ENCODE measurements at places on chromosomes 6 and 20.

DNA sequence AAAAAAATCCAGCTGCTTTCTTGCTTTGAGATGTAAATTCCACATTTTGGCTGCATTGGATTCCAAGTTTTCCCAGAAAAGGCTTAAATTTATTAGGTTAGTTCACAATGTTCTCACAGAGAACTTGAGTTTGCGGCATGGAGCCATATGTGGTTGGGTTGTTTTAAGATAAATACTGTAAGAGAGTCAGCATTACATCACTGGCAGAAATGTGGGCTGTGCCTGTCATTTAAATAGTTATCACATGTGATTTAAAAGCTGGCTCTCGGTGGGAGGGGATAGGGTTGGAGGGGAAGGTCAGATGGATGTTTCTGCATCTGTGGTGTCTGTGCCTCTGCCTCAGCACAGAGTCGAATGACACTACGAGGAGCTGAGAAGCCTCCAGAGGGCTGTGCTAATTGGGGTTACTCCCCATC is 73.8 kb upstream of the SCP2D1 start:
- DNase-seq, result no peak

DNA sequence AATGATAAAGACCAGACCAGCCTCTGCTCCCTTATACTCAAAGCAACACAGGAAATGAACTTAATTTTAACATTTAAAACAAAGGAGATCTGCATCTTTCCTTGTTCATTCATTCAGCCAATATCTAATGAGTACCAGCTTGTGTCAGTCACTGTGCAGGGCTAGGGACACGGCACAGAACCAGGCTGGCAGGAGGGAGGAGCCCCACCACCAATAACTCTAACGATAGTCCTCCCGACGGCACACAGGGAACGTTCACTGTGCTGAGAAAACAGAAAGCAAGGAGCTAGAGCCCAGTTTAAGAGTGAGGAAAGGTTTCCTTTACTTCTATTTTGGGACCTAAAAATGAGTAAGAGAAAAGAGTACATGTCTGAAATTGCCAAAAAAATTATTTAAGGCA is 9.9 kb downstream of the ETV7 start:
- DNase-seq, result no peak

GRCh38 chr20:1879369-1879768 is 15.8 kb upstream of the SIRPA start:
- DNase-seq, result no peak

DNA sequence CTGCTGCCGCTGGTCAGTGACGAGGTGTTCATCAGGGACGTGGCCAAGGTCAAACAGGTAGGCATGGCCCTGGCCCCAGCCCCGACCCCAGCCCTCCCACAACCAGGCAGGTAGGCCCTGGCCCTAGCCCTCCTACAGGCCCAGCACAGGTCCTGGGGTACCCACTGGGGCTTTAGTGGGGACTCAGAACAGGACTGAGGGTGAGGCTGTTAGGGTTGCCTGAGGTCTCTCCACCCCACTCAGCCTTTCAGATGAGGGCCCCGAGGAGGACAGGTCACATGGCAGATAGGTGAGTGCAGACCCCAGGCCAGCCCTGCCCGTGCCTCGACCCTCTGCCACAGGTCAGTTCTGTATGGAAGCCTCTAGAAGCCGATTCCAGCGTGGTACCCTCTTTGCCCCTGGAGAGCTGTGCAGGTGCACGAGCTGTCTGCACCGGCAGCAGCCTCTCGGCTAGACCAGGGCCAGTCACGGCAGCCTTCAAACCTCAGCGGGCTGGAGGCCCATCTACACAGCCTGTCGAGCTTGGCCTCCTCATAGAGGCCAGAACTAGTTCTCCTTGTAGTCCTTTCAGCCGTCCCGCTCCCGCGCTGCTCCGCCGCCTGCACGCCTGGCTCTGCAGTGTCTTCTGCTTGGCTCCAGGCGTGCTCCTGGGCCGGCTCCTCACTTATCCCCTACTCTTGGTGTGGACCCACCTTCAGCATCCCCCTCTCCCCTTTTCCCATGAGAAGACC is 35.5 kb downstream of the PYGB start:
- DNase-seq, result no peak

- no peak for DNase-seq
Observed at GRCh38 chr6:118896339-118897136, 2.6 kb downstream of the ASF1A start.

GRCh38 chr20:57708694-57709673 is 831 bp downstream of the PMEPA1 start:
- DNase-seq, result no peak

DNA sequence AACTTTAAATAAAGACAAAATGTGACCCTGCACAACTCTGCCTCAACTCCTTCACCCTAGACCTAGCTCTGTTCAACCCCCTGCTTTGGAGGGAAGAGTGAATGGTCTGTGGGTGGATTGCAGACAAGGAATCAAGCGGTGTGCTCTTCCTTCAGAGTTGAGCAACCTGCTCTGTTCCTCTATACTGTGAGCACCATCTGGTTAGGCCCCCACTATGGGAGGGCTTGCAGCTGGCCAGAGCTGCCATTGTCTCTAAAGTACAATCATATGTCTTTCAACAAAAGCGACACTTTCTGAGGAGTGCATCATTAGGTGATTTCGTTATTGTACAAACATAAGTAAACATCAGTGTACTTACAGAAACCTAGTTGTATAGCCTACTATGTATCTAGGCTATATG is 406.1 kb upstream of the MARCKS start:
- DNase-seq, result no peak

DNA sequence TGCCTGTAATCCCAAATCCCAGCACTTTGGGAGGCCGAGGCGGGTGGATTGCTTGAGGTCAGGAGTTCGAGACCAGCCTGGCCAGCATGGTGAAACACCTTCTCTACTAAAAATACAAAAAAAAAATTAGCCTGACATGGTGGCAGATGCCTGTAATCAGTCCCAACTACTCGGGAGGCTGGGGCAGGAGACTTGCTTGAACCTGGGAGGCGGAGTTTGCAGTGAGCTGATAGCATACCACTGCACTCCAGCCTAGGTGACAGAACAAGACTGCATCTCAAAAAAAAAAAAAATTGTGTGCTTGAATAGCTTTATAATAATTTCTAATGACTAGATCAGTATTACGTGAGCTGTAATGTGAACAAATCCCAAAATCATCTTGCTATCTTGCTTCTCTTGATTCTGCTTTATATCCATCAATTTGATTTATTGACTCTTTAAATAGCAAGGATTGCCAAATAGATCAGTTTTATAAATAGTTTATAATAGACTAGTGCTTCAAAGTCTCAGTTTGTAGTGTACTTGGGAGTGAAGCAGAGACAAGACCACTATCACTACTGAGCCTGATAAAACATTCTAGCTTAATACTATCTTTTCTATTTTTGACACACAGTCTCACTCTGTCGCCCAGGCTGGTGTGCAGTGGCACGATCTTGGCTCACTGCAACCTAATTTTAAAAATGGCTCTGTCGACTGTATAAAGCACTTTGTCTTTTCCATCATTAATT is 7.1 kb downstream of the AMD1 start:
- DNase-seq, result no peak

- DNase-seq, result no peak
Observed at GRCh38 chr6:24191346-24191745, 65.3 kb downstream of the NRSN1 start.

- no peak for DNase-seq
Observed at GRCh38 chr20:41456351-41456750, 89.7 kb upstream of the EMILIN3 start.

GRCh38 chr6:36204068-36204753 is 7.7 kb downstream of the BRPF3 start:
- no peak for DNase-seq

- no peak for DNase-seq
Observed at GRCh38 chr6:13357551-13358075, 29.3 kb upstream of the TBC1D7 start.

- DNase-seq, result no peak
Observed at GRCh38 chr6:5672581-5673011, 334.1 kb downstream of the NRN1 start.

DNA sequence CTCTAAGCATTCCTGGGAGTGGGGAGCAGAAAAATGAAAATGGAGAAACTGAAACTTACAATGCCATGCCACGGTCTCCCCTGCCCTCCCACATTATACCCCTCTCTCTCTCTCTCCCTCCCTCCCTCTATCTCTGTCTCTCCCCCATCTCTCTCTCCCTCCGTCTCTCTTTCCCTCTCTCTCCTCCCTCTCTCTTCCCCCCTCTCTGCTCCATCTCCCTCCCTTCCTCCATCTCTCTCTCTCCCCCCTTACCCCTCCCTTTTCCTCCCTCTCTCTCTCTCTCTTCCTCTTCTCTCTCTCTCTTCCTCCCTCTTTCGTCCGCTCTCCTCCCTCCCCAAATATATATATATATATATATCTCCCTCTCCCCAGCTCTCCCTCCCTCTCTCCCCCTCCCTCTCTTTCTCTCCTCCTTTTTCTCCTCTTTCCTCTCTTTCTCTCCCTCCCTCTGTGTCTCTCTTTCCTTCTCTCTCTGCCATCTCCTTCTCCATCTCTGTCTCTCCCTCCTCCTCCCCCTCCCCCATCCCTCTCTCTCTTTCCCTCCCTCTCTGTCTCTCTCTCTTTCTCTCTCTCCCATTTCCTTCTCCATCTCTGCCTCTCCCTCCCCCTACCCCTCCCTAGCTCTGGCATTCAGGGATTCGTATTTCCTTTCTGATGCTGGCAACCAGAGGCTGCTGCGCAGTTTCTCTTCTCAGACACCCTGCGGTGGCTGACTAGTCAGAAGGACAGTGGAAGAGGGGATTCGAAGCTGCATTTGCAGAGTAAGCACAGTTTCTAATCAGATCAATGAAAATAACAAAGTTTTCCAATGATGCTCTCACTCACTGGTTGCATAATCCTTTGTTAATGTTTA is 13.9 kb upstream of the VAPB start:
- no peak for DNase-seq

- DNase-seq, result no peak
Observed at GRCh38 chr6:25414168-25414567, 135.0 kb downstream of the CARMIL1 start.

- DNase-seq, result no peak
Observed at GRCh38 chr6:23180504-23181293, 611.3 kb downstream of the HDGFL1 start.

DNA sequence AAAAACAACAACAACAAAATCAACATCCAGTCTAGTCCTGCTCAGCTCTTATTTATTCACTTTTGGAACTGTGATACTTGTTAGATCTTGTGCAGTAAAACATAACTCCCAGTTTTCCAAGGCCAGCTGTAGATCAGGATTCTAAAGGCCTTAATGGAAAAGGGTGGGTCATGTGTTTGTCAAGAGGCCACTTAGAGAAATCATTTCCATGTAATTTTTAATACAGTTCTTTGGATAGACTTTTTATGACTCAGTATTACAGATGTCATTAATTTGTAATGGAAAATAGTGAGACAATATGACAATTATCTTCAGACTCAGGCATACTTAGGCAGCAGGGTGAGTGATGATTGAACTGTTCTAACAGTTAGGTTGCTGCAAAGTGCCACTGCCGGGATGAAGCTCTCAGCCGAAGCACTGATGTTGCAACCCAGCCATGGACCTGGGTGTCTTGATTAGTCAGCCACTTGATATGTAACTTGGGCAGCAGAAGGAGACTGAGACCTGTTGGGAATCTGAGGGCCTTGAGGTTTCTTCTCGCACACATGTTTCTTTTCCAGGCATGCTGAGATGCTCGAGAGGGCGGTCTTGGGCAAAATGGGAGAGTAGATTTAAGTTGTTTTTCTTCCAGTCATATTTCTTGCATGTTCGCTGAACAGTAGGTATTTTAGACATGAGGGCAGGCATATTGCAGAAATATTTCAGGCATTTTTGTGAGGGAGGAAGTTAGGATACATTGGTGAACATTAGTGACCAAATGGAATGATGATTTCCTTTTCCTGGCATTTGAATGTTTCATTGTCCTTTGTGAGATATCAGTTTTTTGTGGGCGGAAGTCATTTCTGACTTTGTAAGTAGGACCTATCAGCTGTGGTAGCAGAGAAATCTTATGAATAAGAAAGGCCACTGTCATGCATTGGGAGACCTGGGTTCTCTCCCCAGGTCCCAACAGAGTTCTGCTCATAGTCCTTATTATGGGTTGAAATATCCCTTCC is 52.3 kb downstream of the SLX4IP start:
- no peak for DNase-seq

DNA sequence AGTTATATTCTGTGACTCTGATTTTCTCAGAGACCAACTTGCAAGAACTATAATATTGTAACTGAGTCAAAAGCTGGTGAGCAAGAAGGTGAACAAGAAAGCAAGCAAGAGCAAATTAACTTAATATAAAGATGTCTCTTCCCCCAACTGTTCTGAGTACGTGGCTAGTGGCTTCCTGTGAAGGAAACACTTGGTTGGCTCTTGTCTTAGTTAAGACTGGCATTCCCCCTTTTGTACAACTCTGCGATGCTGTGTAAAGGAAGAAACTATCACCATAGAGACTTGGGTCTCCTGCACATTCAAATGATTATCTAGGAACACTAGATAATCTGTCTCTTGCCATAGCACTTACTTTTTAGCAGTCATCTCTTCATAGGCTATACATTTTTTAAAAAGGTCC is 47.3 kb upstream of the TNFAIP3 start:
- DNase-seq, result no peak

- no peak for DNase-seq
Observed at GRCh38 chr6:131764350-131764749, 43.5 kb upstream of the ENPP1 start.

GRCh38 chr6:38188677-38189335 is 369.3 kb downstream of the ZFAND3 start:
- no peak for DNase-seq

- DNase-seq, result no peak
Observed at GRCh38 chr6:78400076-78400475, 467.3 kb upstream of the IRAK1BP1 start.

DNA sequence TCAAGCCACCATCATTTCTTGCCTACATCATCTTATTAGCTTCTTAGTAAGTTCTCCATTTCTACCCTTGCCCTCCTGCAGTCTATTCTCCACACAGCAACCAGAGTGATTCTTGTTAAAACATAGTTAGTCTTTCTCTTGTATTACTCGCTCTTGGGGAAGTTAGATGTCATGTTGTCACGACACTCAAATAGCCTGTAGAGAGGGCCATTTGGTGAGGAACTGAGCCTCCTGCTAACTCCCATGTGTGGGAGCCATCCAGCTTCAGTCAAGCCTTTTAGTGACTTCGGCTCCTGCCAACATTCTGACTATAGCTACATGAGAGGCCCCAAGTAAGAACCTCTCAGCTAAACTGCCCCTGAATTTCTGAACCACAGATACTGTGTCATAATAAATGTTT is 395.4 kb downstream of the CDC5L start:
- DNase-seq, result no peak

DNA sequence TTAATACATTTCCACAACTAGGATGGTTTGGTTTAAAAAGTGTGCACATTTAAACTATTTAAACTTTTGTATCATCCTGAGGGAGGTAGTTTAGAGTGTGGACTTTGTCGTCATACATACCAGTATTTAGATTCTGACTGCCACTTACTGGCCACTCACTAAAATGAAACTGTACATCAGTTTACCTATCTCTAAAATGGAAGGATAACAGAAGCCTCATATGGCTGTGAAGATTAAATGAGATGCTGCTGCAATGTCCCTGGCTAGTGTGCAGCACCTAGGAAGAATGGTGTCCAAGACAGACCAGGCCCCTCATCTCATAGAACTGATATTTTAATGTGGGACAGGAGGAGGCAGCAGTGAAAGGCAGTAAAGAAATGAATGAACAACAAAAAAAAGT is 12.0 kb upstream of the PKIG start:
- no peak for DNase-seq

GRCh38 chr20:33664085-33664761 is 2.1 kb downstream of the C20orf144 start:
- no peak for DNase-seq

Data from stimulated activated CD4-positive, alpha-beta T cell treated with anti-CD3 and anti-CD28 coated beads, TNF-alpha, amount 100 ng/mL, for 1 hour (primary cell).